Choroid plexus epithelial cell (primary cell): ENCODE measurements at places on chromosomes 4 and X.

- peak; percentile 25 for DNase-seq
Observed at GRCh38 chr4:99248714-99249113, 29.7 kb upstream of the ADH6 start.

GRCh38 chr4:174255786-174256185, 27.7 kb downstream of the FBXO8 start:
- peak; percentile 94 for DNase-seq

DNA sequence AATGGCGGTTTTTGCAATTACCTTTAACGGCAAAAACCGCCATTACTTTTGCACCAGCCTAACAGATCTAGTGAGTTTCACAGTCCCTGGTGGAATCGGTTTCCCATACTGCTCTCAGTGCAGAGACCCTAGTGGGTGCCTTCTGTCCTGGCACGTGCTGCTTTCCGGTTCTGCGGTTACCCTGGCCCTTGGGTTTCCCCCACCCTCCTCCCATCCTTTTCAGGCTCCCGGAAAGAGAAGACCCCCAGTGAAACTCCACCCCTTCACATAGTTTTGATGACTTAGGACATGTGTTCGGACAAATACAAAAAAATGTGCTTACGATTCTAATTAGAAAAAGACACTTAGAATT, 36.9 kb downstream of the NLGN3 start:
- DNase-seq, result peak; percentile 23

DNA sequence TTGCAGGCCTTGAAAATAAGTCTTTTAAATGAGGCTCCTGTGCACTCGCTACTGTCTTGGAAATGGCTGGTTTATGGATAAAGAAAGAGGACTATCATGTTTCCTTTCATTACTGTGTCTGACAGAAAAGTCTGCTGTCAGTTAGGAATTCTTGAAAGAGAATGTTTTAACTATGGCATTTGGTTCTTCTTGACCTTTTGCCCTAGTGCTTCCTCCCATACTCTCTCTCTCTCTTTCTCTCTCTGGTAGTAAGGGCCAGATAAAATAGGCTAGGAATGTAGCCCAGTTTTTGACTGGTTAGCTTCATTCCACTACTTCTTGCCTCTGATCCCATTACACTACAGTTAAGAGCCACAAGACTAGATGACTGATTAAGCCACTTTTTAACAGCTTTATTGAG, 29.8 kb downstream of the YY2 start:
- DNase-seq, result peak; percentile 84

DNA sequence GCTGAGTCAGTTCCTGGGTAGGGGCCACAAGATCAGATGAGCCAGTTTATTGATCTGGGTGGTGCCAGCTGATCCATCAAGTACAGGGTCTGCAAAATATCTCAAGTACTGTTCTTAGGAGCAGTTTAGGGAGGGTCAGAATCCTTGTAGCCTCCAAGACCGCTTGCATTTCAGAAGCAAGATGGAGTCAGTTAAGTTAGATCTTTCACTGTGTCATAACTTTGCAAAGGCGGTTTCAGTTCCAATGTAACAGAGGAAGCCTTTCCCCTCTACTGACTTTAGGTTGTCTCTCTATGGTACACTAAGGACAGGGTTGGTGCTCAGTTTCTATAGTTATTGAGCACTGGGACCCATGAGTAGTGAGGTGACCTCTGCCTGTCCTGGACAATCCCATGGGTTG, 127.3 kb upstream of the WDR1 start:
- no peak for DNase-seq

GRCh38 chrX:147680251-147680650, 231.5 kb upstream of the FMR1 start:
- no peak for DNase-seq
